ENCODE measurements at places on chromosomes 12 and 14. TPM values are rescaled to one million over a fixed set of nuclear protein-coding genes. Genes with fewer than 3 reads are reported as not detected.

GRCh38 chr12:6827437-6827911 lies 733 bp upstream of the P3H3 start:
- peak; percentile 70 for DNase-seq

- DNase-seq: no peak
Observed at GRCh38 chr14:93748208-93749075, 39.8 kb downstream of the PRIMA1 start.

- no peak for DNase-seq
Observed at GRCh38 chr14:105408592-105408991, 10.3 kb downstream of the TEX22 start.

DNA sequence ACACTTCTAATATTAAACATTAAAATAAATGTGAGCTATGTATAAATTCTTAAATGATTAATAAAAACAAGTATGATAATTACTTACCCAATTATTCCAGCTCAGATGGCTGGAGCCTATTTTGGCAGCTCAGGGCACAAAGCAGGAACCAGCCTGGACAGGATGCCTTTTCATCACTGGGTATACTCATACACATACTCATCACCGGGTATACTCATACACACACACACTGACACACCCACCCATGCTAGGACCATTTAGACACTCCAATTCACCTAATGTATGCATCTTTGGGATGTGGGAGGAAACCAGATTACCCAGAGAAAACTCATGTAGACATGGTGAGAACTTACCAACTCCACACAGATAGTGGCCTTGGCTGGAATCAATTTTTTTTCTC lies 57.9 kb upstream of the CNOT2 start:
- no peak for DNase-seq

DNA sequence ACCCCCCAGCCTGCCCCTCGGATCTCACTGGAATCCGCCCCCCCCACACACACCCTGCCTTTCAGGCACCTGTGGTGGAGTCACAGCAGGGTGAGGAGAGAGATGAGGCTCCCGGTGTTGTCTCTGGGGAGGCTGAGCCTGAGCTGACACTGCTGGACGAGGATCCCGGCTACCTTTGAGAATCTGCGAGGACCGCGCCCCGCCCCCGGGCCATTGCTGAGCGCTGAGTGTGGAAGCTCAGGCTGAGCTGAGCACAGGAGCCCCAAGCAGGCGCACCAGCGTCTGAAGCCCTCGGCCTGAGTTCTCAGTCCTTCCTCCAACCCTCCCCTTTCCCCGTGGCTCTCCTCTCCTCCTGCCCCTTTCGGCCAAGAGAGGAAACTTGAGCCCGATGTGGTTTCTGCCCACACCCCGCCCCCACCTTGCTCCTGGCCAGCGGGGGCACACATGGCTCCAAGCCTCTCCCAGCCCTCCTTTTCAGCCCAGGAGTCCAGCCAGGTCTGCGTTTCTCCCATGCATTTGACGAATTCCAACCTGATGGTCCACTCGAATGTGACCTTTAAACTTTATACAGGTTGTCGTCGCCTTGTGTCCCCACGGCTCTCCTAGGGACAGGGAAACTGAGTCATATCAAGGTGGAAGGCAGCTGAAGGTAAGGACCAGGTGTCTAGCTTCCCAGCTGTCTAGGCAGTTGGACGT lies at the start of gene NFE2:
Gene NFE2 (minus strand): TSS at position 284 of the 696 bp plus-strand sequence. CDS start 5,767 bp downstream, outside the sequence.
- peak; percentile 71 for DNase-seq

ACOT4 gene
- total RNA-seq: 1.9 TPM

KIF5A gene
- not detected for total RNA-seq

NEUROD4 gene
- total RNA-seq: not detected

PLBD1 gene
- total RNA-seq: 15.2 TPM

Data from ascending aorta (tissue), 2 donors.